ENCODE measurements at places on chromosomes 12 and 14.

GRCh38 chr14:96574171-96574632 is 72.0 kb downstream of the PAPOLA start:
- DNase-seq: no peak

DNA sequence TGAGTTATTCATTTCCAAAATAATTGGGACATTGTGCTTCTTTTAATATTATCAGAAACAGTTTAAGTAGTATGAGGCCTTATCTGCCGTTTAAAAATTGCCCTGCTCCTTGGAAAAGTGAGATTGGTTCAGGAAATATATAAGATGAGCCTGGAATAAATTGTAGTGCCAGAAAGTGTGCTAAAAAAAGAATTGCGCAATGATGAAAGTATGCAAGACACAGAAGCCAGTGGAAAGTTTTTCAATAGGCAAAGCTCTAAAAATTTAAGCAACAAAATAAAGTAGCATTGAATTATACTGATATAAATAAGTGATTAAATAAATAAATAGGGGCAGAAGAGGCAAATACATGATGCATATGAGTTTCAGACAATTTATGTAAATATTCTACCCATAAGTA is 834.9 kb downstream of the BCL11B start:
- DNase-seq: no peak

DNA sequence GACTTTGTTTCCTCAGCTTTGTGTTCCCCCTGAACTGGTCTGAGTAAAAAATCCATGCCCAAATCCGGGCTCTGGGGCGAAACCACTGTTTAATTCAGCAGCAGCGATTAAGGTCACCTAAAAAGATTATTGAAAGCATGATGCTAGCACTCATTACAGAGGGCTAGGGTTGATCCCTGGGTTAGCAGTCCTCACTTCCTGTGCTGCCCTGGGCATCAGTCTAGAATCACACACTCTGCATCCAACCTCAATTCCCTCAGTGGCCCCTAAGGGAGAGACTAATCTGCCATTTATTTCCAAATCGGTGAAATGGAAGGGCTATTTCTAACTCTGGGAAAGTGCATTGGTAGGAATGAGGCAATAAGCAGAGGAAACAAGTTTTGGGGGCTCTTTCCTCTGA is 107.2 kb downstream of the BTG1 start:
- DNase-seq: no peak

GRCh38 chr12:64699504-64700115 is 59.6 kb downstream of the GNS start:
- DNase-seq: no peak

DNA sequence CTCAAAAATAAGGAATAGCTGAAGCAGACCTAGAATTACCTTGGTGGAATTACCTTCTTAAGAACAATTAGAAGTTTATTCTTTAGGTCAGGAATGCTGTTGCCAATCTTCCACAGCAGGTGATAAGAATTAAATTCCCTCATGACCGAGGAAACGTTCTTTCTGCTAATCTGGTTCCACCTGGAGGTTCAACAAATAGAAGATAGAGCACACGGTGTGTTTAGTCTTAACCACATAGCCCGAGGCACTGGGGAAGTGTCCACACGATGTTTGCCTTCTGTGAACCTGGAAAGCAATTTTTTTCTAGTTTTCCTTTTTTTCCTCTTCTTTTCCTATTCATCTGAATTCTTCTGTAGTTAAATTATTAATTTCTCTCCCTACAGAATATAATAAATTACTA is 906.9 kb downstream of the NRXN3 start:
- DNase-seq: peak; percentile 52

DNA sequence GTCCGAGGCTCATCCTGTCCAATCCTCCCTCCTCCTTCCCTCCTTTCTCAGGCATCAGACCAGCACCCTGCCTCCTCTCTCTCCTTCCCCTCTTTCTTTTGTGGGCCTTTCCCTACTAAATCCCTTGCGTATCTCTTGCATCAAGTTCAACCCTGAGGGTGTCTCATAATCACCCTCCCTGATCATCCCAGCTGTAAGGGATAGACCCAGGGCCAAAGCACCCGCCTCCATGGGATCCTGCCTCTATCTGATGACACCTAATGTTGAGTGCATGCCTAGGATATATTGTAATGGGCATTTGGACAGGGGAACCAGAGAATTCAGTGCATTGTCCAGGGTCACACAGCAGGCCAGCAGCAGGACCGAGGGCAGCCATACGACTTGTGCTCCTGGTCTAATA is 84.9 kb downstream of the PHETA1 start:
- DNase-seq: no peak

DNA sequence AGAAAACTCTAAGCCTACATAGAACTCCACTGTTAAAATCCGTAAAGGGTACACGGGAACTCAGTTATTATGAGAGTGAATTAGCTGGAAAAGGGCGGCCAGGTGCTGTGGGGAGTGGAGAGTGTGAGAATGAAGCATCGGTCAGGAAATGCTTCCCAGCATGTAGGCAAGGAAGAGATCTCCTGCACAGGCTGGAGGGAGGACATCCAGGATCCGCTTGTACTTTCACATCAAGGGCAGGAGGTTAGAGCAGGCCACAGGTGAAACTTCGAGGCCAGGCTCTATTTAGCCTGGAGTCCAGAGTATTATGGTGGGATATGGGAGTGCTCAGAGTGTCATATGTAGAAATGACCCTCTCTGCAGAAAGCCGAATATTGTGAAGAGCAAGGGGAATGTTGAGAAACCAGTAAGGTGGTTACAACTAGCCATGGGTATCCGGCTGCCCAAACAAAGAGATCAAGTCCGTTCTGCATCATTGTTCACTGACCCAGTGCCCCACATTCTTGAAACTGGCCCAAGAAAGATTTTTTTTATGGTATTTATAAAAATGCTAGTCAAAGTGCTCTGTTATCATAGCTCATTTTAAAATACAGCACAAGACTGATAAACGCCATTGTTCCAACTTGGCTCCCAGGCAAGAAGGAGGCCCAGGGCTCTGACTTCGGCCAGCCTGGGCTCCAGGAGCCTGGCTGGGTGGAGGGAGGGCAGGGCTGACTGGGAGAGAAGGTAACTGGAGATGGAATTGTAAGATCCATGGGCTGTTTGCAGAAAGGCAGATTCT is 79.4 kb upstream of the HIF1A start:
- DNase-seq: no peak

DNA sequence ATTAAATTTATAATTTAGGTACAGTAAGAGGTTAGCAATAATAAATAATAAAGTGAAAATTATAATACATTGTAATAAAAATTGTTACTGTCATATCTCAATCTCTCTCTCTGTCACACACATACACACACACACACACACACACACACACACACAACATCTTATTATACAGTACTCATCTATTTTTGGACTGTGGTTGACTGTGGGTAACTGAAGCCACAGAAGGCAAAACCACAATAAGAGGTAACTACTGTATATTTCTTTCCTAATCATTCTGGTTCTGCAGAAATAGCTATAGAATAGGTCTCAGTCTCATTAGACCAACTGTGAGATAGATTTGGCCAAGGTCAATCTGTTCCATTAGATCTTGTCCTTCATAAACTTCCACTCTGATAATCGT is 33.1 kb upstream of the PTPRO start:
- DNase-seq: no peak

DNA sequence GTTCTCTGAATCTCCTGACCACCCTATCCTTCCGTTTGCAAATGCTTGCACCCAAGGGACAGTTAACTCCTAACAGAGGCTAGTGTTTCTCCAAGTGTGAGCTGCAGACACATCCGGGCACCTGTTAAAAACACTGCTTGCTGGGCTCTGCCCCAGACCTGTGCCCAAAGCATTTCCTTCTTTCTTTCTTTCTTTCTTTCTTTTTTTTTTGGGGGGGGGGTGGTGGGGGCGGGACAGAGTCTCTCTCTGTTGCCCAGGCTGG is 42.5 kb downstream of the SPRING1 start:
- DNase-seq: no peak

GRCh38 chr14:22526218-22526617 is 62.8 kb downstream of the DAD1 start:
- DNase-seq: no peak

GRCh38 chr12:47834199-47834903 is 14.6 kb upstream of the HDAC7 start:
- DNase-seq: no peak

DNA sequence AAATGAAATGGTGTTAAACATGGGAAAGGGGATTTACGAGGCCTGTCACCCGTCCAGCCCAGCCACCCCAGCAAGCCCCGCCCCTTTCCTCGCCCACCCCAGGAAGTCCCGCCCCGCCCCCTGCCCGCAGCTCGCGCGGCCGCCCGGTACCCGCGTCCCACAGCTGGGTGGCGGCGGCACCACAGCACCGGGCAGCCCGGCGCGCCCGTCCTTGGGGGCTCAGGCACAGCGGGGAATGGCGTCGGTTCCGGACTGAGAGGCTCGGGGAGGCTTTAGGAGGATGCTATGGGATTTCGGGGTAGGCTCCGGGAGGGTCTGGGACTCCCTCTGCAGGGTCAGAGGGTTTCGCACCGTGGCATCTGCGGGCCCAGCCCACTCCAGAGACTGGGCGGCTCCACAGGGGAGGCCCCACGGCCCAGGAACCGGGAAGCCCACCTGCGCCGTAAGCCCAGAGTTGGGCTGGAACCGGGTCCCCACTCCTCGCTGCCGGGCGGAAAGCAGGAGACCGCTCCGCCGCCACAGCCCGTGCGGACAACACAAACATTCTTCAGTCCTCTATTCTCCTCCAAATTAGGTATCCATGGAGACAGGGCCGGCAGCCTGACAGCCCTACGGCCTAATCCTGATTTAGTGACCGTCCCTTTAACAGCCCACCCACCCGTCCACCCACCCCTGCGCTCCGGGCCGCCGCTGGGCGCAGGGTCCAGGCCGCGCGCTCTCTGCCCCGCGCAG is 1.4 kb downstream of the FIGNL2 start:
- DNase-seq: no peak

- no peak for DNase-seq
Observed at GRCh38 chr14:100430571-100430970, 107.4 kb downstream of the SLC25A47 start.

DNA sequence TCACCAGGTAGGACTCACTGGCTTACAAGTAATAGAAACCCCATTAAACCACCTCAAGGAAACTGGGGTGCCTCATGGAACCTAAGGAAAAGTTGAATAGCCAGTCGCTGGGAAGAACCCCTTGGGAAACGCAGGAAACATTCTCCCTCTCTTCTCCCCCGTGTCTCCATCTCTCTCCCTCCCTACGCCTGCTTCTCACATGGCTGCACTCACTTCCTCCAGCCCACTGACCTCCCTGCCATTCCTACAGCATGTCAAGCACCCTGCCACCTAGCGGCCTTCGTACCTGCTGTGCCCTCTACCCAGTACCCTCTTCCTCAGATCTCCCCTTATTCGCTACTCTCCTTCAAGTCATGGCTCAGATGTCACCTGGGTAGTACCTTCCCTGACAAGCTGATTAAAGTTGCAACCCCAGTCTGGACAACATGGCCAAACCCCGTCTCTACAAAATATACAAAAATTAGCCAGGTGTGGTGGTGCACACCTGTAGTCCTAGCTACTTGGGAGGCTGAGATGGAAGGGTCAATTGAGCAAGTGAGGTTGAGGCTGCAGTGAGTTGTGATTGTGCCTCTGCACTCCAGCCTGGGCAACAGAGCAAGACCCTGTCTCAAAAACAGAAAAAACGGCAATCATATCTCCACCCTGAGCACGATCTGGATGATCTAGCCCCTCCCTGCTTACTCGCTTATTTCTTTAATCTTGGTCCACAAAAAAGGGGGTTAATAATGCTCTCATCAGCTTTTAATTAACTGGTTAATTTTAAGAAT is 6.4 kb upstream of the DTX1 start:
- DNase-seq: no peak

DNA sequence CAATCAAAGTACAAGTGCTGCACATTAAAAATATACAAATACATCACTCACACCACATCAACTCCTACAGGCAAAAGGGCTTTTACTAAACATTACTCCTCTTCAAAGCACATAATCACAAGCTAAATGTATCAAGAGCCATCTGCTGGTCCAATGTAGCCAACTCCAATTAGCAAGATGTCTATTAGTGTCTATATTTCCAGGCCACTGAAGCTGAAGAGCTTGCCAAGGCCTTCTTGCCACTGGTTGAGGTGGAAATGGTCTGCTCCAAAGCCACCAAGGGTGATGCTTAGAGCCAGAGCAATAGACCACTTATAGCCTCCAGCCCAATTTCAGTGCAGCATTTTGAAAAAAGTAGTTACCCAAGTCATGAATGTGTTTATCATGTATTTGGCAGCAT is 54.4 kb downstream of the RASSF9 start:
- peak; percentile 66 for DNase-seq

- no peak for DNase-seq
Observed at GRCh38 chr14:103393676-103394626, 8.7 kb downstream of the MARK3 start.

- no peak for DNase-seq
Observed at GRCh38 chr14:92421751-92422150, 91.8 kb upstream of the RIN3 start.

- DNase-seq: no peak
Observed at GRCh38 chr12:13307143-13307816, 110.8 kb downstream of the EMP1 start.

DNA sequence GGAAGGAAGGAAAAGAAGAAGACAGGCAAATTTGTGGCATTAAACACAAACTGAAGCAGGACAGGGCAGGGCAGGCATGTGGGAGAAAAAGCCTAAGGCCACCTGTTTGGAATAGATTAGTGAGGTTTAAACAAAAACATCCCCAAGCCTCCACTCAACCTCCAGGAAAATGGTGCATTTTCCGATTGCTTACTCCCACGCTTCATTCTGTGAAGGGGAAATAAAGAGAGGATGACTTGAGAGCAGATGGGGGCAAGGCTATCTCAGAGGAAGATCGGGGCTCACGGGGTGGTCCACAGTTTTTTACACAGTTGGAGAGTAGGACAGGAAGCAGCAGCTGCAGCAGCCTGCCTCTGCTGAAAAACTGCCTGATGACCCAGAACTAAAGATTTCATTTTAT is 250.9 kb downstream of the DUSP6 start:
- DNase-seq: no peak

- DNase-seq: no peak
Observed at GRCh38 chr12:12939888-12940287, 12.1 kb downstream of the GPRC5D start.

- DNase-seq: no peak
Observed at GRCh38 chr14:104290756-104291122, 152.4 kb downstream of the KIF26A start.

- no peak for DNase-seq
Observed at GRCh38 chr12:51687614-51688013, 96.6 kb downstream of the SCN8A start.

GRCh38 chr14:32468955-32469354 is 139.9 kb downstream of the AKAP6 start:
- DNase-seq: no peak

GRCh38 chr14:84403585-84403984 is 1126.4 kb upstream of the FLRT2 start:
- no peak for DNase-seq

DNA sequence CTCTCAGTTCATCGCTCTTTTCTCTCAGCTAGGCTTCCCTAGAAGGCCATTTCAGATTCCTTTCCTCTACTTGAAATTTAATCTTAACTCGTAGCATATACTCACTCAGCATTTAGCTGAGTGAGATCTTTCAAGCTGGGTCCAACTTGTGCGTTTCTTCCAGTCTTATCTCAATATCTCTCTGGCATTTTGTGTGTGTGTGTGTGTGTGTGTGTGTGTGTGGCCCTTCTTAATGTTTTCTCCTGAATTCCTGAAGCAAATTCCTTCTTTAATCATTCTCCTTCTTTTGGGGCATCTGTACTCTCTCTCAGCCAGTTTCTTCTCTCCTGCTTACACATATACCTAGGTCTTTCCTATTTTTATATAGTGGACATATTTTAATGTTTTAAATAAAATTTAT is 129.1 kb downstream of the KITLG start:
- DNase-seq: no peak

Data from COR-L47 (cell line).